ENCODE measurements at places on chromosomes 7 and 10.

- no peak for DNase-seq
These were observed 409.3 kb downstream of the PARD3 start for GRCh38 chr10:34405611-34406462.

DNA sequence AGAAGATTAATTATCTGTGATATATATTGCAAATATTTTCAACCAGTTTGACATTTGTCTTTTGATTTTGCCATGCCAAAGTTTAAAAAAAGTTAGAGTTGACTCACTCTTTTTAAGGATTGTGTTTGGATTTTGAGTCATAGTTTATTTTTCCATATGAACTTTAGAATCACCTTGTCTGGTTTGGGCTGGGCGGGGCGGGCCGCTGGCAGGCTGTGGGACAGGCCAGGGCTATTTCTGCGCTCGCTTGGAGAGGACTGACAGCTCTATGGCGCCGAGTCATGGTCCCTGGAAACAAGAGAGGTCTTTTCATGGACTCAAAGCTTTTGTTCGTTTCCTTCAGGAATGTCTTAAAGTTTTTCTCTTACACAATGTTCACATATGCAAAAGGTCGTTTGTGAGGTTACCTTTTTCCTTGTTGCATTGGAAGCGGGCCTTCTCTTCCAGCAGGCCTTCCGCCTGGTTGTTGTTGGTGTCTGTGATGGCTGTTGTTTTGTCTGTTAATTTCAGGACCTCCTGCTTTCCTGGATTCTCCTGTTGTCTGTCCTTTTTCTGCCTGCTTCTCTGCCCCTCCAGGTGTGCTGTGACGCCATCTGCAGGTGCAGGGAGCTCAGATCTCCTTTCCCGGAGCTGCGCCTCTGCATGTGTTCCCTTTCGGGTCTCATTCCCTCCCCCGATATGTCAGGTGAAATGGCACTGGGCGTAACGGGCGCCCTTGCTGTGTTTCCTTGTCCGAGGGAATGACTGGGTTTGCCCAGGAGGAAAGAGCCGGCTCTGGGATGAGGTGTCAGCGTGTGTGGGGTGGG lies 53.8 kb downstream of the INPP5A start:
- no peak for DNase-seq

- DNase-seq: no peak
These were observed 61.6 kb upstream of the BTRC start for GRCh38 chr10:101292194-101293006.

DNA sequence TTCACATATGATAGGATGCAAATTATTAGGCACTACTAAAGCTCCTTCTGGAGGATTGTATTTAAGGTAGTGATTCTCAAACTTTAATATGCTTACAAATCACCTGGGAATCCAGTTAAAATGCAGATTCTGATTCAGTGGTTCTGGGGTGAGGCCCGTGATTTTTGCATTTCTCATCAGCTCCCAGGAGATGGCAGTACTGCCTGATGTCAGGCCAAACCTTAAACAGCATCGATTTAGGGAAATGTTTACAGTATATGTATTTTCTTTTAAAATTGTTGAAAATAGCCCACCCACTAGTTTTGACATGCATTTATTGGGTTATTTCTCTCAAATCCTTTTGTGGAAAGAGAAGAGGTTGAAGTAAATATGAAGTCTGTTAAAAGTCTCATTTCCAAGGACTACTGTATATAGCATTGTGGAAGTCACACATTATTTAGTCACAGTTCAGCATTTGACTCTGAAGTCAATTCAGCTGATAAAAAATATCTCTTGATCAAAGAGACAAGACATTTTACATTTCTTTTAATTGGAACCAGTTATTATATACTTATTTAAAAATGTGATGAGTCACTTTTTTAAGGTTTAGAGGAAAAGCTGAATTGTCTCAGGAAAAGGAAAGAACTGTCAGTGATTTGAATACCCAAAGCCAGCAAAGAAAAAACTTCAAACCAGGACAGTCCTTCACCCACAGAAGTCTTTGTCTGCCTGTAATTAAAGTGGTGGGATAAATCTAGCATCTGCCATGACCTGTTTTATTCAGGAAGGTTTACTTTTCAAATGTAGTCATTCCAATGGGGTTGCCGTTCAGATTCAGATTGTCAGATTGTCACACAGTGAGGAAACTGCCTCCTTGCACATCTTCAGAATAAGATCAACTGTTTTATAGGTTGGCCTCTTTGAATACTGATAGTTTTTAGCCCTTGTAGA lies 21.1 kb upstream of the HBP1 start:
- DNase-seq: peak; percentile 40

- no peak for DNase-seq
These were observed 49.2 kb downstream of the IQUB start for GRCh38 chr7:123485187-123485586.
